ENCODE measurements at places on chromosomes 1 and 21.

DNA sequence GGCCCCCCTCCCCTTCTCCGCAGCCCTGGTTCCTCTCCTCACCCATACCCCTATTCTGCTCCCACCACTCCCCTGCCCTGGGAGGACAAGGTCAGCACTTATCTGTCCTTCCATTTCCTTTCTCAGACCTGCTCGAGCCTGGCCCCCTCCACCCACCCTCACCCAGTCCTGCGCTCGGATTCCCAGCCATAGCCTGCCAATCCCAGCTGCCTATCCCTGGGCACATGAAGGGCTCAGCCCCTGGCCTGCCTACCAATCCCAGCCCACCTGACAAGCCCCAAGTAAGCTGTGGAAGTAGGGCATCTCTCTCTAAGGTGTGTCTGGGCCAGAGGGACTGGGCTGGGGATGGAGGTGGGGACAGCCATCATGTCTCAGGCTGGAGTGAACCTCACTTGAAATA lies 5.4 kb downstream of the BLACAT1 start:
- no peak for ATAC-seq

DNA sequence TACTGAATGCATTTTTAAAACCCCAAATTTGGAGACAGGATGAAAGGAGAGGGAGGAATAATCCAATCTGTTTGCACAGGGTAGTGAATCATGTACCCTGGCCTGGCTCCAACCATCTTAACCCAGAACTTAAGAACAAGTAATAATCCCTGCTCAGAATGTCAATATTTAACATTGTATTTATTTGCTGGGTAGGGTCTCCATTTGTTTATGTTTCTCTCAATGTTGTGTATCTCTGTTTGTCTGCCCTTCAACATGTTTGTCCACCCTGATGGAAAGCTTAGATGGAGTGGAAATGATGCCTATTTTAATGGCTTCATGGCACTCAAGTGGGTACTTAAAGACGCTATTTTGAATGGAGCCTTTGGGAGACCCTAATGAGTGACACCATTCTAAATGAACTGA lies 54.4 kb upstream of the CDC42BPA start:
- ATAC-seq = no peak

- ATAC-seq = peak; percentile 69
Measured at GRCh38 chr21:41483415-41483814, 24.5 kb downstream of the TMPRSS2 start.

DNA sequence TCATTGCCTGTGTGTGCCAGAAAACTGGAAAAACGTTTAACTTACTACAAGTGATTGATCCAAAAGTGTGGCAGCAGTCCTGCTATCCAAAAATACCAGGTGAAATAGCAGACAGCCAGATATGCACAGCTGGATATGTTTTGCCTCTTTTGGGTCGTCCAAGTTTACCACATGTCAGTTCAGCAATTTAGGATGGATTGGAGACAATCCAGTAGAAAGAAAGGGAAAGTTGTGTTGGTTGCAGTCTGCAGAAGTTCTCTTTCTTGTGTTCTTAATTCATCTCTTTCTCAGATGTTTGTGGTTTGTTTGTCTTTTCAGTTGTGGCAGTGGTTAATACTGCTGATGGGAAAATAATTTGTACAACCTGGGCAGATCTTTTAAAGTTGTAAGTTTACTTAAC lies 645.0 kb downstream of the PTPRC start:
- no peak for ATAC-seq

- no peak for ATAC-seq
Measured at GRCh38 chr1:156615946-156616345, 3.3 kb upstream of the HAPLN2 start.

GRCh38 chr1:46137916-46138315 lies 5.5 kb upstream of the PIK3R3 start:
- ATAC-seq = no peak

GRCh38 chr21:42003051-42003461 lies 7.1 kb downstream of the ZBTB21 start:
- peak; percentile 64 for ATAC-seq

DNA sequence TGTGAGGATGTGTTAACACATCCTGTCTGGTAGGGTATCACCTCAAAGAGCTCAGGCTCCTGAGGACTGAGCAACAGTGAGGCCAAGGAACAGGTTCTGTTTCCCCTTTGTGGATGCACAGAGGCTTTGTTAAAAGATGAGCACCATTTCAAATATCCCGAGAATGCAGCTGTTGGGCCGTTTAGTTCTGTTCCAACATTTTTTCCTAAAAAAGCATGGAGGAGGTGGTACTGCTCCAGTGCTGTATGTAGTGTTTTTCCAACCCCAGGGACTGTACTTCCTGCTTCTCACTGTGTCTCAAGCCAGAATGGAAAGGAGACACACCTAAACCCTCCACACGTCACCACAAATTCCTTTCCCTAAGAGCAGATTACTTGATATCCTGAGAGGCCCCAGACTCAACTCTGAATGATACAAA lies 53.8 kb upstream of the BCL10 start:
- ATAC-seq = no peak

DNA sequence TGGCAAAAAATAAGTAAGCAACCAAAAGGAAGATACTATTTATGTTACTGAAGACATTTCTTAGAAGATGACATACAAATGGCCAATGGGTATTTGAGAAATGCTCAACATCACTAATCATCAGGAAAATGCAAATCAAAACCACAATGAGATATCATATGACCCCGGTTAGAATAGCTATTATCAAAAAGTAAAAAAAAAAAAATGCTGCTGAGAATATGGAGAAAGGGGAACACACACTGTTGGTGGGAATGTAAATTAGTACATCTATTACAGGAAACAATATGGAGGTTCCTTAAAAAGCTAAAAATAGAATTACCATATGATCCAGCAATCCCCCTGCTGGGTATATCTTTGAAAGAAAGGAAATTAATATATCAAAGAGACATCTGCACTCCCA lies 34.3 kb upstream of the CREG1 start:
- no peak for ATAC-seq

DNA sequence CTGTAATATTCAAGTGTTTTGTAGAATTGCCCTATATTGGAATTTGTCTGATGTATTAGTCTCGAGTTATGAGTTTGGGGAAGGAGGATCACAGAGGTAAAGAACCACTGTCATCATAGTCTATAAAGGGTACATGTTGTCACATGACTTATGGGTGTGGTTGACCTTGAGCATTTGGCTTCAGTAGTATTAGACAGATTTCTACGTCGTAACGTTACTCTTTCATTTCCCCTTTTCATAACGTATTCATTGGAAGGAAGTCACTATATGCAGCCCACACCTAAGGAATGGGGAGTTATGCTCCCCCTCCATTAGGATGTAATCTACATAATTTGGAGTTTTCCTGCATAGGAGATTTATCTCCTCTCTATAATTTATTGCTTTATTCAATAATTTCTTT lies 110.1 kb upstream of the VAV3 start:
- ATAC-seq = no peak

- ATAC-seq = no peak
Measured at GRCh38 chr21:30193201-30193600, 22.7 kb downstream of the CLDN8 start.

- ATAC-seq = no peak
Measured at GRCh38 chr1:118250232-118250631, 65.2 kb upstream of the SPAG17 start.

GRCh38 chr1:211370669-211371068 lies 44.0 kb downstream of the TRAF5 start:
- ATAC-seq = no peak

DNA sequence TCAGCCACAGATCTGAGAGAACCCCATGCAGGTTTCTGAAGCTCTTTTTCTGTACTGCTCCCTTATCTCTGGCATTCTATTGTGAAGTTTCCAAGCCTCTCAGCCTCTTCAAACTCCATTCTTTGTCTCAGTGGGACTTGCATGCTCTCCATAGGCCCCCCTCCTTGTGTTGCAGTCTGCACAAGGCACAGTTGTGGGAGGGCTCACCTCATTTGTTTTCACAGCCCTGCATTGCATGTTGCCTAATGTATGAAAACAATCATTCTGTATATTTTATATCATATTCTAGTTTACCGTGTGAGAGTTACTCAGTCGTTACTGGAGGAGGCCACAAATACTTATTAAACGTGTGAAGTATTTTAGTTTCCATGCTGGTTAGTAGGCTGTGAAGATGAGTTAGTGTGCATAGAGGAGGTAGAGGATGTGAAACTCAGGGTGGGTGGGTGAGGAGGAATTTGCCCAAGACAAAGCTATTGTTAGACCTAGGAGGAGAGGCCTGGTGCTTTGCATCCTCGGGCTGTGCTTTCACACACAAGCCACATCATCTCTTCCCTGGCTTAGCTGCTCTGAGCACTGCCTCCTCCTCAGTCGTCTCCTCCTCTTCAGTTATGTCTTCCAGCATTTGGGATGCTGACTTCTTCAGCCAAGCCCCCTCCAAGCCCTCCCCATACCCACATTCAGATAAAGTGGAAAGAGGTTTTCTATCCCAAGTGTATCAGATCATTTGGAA lies 7.8 kb upstream of the CHI3L2 start:
- peak; percentile 38 for ATAC-seq

DNA sequence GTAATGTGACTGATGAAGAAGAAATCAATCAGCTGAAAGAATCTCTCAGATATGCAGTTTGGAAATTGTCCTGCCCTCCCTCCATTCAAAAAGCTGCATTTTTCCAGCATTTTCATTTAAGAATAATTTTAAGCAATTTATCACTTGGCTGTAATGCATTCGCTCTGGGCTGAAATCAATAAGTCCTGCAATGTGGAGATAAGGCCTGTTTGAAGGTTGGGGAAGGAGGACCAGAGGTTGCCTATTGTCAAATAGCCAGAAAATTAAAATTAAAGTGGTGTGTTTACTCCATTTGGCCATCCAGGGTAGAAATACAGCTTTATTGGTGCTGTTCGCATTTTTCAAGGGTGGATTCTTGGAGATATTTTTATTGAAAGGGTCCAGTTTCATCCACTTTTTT lies 187.6 kb upstream of the NFIA start:
- no peak for ATAC-seq

GRCh38 chr1:159204161-159205141 lies at the start of gene ACKR1:
Gene ACKR1, plus strand, starts transcription at chr1:159204875. Its CDS starts 85 bp downstream, at chr1:159204960.
- ATAC-seq = no peak

GRCh38 chr1:221841251-221841982 lies 99.5 kb upstream of the DUSP10 start:
- ATAC-seq = no peak

- no peak for ATAC-seq
Measured at GRCh38 chr1:38297842-38298241, 251.2 kb upstream of the POU3F1 start.

- no peak for ATAC-seq
Measured at GRCh38 chr1:31427322-31427721, 14.3 kb downstream of the SERINC2 start.

DNA sequence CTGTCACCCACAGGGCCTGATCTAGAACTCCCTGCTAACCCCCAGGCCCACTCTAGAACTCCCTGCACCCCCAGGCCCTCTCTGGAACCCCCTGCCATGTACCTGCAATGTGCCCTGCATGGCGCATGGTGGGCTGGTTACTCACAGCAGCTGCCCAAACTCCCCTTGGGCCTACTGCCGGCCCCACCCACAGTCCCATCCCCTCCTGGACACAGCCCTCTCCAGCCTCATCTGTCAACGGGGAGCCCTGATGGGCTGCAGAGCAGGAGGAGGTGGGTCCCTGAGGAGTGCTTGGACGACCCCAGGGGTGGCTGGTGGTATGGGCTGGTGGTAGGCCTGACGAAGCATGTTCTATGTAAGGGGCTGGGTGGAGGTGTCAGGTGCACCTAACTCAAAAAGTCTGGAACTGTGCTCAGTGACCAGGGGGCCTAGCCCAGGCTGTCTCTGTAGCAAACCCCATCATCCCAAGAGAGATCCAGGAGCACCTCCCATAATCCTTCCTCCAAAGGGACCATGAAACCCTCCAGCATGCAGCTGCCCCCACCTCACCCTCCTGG lies 19.0 kb upstream of the PRSS38 start:
- ATAC-seq = no peak

DNA sequence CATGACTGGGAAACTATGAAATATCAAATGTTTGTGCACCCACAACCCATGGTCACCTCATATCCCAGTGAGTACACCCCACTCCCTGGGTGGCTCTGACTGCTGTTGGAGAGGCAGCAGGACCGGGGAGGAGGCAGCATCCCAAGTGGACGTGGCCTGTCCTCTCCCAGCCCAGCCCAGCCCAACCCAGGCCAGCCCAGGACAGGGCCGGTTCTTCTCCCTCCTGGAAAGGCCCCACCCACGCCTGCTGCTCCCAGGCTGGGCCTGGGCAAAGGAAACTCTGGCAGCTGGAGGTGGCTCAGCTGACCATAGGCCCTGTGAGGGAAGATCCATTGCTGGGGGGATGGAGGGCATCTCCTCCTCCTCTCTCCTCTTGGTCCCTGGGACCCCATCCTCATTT lies 19.1 kb downstream of the MATN1 start:
- ATAC-seq = no peak

DNA sequence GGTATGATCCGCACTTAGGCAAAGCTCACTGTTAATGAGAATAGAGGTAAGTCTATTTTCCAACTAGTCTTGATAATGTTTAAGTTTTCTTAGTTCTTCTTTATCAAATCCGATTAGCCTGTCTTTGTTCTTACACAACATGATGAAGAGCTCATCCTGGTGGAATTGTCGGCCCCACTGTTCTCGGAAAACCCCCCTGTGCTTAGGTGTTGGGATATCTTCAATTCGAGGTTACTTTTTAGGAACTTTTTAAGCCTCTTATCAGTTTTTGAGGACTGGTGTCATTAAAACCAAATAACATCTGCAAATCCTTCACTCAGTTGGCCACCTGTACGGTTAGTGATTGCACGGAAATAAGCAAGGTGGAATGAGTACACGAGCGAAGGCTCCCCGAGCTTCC lies 60.7 kb upstream of the KIF26B start:
- ATAC-seq = no peak

DNA sequence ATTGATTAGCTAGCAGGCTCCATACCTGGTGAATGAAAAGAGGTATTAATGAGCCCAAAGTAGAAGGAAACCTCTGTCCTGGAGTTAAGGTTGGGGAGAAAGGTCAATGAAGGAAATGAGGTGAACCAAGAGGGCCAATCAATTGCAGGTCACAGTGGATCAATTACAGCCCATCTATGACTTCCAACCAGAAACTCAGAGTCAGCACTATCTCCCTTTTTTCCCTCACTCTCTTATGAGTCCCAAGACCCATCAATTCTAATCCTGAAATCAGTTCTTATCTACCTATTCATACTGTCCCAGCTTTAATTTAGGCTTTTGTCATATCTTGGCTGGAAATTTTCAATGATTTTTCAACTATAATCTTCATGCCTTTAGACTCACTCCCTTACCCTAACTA lies 433.2 kb upstream of the PKN2 start:
- ATAC-seq = no peak

DNA sequence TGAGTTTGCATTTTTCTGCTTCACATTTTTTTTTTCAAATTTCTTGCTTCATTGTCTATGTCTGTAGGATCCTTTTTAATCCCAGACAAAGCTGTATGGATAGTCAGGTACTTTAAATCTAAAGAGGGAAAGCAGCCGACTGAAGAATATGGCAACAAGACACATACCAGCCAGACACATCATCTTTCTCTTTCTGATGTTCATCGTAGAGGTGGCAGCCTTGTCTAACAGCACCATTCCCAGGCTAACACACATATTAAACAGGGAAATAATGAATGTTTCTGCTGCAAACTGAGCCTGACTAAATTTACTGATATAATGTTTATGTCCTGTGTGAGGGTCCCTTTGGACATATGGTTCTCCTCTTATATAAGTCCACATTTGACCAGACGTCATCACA lies 3.7 kb upstream of the TEKT2 start:
- no peak for ATAC-seq

GRCh38 chr1:181043025-181043888 lies 9.5 kb downstream of the MR1 start:
- ATAC-seq = no peak

GRCh38 chr1:219927956-219928790 lies at the start of gene SLC30A10:
Gene SLC30A10, minus strand, starts transcription at chr1:219928557. Its CDS starts 117 bp downstream, at chr1:219928440.
- no peak for ATAC-seq

- ATAC-seq = no peak
Measured at GRCh38 chr1:38908821-38909220, 27.4 kb upstream of the GJA9 start.

All from activated T-helper 17 cell treated with anti-CD3 and anti-CD28 coated beads, Interleukin-2, amount 50 U/mL, for 72 hours (primary cell).